Psoas muscle (tissue), 8 donors: ENCODE measurements at places on chromosomes 13 and 19. TPM values are rescaled to one million over a fixed set of nuclear protein-coding genes. Genes with fewer than 3 reads are reported as not detected.

Gene C19orf47
- 436 TPM for polyA plus RNA-seq

Gene IGFL3
- not detected for polyA plus RNA-seq

Gene SHANK1
- polyA plus RNA-seq, result not detected

Gene DAND5
- not detected for polyA plus RNA-seq

DNA sequence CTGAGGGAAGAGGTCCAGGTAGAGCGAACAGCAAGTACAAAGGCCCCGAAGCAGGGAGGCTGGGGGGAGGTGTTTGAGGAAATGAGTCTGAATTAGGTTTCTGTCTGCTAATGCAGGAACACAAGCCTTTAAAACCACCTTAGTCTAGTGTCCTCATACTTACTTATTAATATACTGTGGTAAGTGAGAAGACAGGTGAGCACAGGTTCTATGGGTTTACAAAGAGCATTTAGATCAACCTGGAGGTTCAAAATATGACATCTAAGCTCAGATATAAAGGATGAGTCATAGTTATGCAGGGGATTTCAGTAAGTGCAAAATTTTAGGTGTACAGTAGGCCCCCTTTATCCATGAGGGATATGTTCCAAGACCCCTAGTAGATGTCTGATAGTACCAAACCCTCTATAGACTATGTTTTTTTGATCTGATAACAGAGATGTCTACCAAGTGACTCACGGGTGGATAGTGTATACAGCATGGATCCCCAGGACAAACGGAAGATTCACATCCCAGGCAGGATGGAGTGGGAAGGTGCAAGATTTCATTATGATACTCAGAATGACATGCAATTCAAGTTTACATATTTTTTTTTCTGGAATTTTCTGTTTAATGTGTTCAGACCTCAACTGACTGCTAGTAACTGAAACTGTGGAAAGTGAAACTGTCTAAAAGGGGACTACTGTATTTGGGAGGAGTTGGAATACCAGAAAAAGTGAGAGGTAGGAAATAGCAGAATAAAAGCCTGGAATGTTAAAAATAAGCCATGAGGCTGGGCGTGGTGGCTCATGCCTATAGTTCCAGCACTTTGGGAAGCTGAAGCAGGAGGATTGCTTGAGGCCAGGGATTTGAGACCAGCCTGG is 18.2 kb upstream of the MED4 start:
- no peak for DNase-seq

GRCh38 chr19:55693336-55693974 is 18.4 kb downstream of the EPN1 start:
- no peak for DNase-seq

DNA sequence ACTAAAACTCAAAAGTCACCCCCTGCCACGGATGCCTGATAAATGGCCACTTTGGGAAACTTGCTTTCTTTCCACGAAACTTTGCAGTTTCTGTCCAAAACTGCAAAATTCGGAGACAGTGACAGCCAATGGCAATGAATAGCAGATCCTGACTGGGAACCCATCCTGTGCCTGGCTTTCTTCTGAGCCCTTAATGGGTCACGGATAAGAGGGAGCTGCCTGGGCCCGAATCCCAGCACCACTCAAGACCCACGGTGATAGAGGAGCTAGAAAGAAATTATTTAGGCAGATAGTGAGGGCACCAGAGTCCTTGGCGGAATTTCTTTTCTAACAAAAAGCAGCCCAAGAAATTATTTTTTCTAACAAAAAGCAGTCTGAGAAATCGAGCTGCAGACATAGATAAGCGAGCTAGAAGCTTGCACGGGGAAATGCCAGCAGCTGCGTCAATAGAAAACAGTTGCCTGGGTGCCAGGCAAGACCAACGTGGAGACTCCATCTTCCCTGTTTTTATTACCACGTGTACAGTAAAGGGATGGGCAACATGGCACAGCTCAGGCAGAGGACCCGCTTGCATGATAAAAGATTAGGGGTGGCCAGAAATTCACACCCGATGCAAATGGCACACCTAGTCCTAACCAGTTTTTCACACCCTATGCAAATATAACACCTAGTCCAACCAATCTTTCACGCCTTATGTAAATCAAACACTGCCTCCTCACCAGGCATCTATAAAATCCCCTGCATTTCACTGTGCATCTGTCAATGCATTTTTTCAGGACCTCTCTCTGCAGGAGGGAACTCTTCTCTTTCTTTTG is 7.1 kb upstream of the HSH2D start:
- no peak for DNase-seq

- no peak for DNase-seq
Measured at GRCh38 chr13:79338343-79338742, 67.7 kb downstream of the RBM26 start.

DNA sequence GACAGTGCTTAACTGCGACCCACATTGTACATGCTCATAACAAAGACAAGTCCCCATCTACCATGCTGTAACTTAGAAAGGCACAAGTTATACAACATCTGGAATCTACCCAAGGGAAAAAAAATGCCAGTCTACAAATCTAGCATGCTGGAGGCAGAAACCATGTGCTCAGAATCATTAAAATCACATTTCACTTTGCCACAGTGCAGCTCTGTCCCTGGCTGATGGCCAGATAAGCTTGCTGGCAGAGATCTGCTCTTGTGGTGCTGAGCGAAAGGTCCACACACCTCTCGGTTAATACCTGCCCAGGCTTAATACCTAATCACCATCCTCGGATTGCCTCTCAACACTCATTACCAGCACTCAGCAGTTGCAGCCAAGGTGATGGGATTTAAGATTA is 74.1 kb upstream of the UQCRFS1 start:
- no peak for DNase-seq

DNA sequence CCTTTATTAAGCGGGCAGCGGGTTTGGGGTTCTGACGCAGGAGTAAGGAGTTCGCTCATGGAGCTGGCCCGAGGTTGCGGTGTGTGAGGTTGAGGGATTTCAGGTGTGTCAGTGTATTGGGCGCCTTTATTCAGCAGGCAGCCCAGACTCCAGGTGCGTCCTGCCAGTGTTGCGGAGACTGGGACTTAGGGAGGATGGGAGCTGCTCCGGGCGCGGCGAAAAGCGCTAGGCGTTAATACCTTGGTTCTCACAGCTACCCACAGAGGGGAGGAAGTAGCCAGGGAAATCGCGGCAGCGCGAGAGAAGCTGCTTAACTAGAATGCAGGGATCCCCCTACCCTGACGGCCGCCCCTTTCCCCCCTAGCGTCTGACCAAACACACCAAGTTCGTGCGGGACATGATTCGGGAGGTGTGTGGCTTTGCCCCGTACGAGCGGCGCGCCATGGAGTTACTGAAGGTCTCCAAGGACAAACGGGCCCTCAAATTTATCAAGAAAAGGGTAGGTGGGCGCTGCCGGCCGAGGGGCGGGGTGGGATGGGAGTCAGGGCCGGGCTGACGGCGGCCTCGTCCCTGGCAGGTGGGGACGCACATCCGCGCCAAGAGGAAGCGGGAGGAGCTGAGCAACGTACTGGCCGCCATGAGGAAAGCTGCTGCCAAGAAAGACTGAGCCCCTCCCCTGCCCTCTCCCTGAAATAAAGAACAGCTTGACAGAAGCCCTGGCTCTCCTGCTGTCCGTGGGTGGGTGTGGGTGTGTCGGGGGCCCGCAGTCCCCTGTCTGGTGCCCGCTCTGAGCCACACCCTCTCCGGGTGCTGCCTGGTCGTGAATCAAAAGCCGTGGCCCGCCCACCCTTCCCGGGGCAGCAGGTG is 1.1 kb downstream of the RPL36 start:
- peak; percentile 85 for DNase-seq
